ENCODE measurements at places on chromosomes 1 and 21.

DNA sequence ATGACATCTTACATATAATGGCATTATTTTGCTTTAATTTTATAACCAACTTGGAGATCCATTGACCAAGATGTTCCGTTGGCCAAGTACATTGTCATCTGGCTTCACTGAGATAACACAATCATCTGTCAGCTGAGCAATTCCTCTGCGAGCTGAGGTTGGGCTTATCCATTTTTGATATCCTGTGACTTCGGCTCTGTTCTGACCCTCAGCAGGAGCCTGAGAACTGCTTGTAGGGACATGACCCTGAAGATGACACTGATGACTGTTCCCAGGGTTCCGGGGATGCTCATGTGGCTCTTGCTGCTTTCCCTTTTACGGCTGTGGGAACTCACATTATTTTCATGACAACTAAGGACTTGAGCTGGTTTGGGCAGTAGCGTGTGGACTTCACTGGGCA lies 51.2 kb downstream of the TLR5 start:
- no peak for DNase-seq

DNA sequence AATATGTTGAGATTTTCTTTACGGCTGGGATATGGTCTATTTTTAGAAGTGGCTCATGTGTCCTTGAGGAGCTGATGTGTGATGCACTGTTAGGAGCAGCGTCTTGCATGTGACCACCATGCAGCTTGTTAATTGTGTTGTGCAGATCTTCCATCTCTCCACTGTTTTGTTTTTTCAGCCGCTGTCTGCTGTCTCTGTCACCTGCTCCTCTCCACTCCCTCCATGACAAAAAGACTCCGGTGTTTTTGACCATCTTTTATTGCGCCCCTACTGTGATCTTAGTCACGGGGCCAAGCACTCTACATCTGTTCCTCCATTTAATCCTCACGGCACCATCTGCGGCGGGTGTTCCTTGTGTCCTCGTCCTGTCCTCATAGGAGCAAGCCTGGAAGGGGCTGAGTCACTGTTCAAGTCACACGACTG lies 51.8 kb downstream of the ADARB1 start:
- no peak for DNase-seq

DNA sequence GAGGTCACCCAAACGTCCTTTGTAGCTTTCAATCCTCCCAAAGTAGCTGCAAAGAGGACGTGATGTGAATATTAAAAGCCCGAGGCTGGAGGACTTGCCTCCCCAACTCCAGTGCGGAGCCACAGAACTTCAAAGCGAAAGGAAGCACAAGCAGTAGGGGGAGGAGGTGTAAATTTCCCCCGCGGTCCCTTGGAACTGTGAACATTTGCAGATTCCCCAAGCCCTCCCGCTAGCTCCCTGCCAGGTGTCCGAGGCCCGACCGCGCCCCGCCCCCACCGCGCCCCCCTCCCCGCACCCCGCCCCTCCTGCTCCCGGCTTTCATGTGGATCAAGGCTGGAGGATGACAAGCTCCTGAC lies 41.5 kb upstream of the HAO2 start:
- no peak for DNase-seq

GRCh38 chr1:177780096-177780700 lies 189.7 kb downstream of the SEC16B start:
- no peak for DNase-seq

DNA sequence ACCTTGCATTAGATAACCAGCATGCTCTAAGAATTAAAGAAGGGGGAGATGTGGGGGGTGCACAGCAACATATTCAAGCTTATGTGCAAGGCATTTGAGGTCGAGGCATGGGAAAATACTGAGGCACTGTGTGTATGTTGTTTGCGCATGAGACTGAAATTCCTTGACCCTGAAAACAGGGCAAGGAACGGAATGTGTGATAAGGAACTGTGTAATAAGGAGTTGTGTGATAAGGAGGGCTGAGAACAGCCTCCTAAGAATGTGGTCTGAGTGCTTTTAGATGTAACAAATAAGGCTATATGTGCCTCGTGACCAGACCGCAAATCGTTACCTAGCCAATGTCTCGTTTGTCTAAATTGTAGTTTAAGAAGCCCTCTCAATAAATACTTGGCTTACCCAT lies 26.5 kb upstream of the ITLN1 start:
- DNase-seq = no peak

All from kidney epithelial cell (primary cell).